ENCODE measurements at places on chromosomes 16 and 17.
A peak's percentile ranks its signal among the peaks of the same experiment; 100 is the strongest.

- no peak for DNase-seq
These were observed 22.4 kb upstream of the MNT start for GRCh38 chr17:2423271-2423670.

DNA sequence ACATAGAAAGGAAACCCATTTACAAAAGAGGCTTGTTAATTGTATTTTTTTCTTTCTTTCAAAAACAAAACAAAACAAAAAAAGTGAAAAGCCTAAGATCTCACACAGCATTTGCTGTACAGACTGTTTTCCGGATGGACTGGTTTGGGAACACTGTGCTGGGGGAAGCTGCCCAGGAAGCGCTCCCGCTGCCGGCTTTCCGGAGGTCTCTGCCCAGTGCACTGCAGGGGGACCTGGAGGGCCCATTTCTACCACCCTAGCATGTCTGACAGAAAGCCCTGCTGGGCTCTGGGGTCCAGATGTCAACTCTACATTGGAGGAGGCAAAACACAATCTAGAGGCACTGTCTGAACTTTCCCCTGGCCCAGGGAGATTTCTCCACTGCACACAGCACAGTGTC, 26.3 kb upstream of the CLEC18B start:
- DNase-seq = no peak

- DNase-seq = no peak
These were observed 51.0 kb upstream of the TOX3 start for GRCh38 chr16:52597772-52598483.

- DNase-seq = no peak
These were observed 4.5 kb downstream of the ABCC3 start for GRCh38 chr17:50638966-50639713.

DNA sequence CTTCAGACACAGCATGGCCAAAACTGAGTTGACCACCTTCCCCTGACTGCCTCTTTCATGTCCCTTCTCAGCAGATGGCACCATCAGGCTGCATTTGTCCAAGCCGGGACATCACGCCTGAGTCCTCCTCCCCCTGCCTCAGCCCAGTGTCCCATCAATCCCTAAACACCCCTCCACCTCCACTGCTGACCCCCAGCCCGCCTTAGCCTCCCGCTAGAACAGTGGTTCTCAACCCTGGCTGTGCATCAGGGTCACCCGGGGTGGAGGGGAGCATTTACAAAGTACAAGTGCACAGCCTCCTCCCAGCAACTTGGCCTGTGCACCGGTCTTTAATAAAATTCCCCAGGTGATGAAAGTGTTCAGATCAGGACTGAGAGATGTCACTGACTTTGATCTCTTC, 4.0 kb downstream of the C16orf82 start:
- no peak for DNase-seq

GRCh38 chr17:45284176-45285140, 22.6 kb upstream of the SPATA32 start:
- DNase-seq = peak; percentile 54

DNA sequence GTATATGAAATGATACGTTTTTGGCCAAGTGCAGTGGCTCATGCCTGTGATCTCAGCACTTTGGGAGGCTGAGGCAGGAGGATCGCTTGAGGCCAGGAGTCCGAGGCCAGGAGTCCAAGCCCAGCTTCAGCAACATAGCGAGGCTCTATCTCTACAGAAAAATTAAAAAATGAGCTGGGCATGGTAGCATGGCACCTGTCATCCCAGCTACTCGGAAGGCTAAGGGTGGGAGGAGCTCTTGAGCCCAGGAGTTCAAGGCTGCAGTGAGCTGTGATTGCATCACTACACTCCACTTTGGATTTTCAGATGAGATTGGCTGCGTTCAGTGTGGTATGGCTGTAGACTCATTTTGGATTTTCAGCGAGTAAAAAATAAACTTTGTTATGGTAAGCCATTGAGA, 112.4 kb downstream of the DNAH3 start:
- no peak for DNase-seq

GRCh38 chr16:2690852-2691251, 8.5 kb downstream of the KCTD5 start:
- no peak for DNase-seq

DNA sequence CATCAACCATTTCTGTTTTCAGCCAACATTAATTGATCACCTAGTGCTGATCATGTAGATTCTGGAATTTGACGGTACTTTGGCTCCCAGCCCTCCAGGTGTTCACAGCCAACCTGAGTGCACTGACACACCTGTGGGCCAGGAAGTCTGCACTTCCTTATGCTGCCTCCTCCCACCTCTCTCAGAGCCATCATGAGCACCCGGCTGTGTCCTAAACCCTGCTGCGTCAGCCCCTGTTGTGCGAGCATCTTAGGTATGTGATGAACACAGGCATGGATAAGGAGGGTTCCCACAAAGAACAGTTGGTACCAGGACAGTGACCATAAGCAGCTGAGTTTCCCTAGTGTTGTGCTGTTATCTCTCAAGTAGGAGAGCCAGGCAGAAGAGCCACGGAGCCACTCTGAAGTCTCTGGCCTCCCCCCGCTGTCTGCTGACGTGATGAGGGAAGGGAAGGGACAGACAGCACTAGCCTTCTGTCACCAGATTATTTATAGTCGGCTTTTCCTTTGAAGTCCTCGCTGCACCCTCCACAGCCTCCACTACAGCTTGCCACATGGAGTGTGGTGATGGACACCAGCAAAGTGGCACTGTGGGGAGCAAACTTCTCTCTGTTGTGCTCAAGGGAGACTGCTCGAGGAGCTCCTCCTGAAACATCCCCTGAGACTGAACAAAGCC, 162.8 kb upstream of the ANKFN1 start:
- DNase-seq = no peak

GRCh38 chr17:77737442-77738265, 220.8 kb upstream of the TNRC6C start:
- no peak for DNase-seq

GRCh38 chr17:56096026-56096810, 57.1 kb upstream of the ANKFN1 start:
- DNase-seq = no peak

- DNase-seq = peak; percentile 57
These were observed 567 bp downstream of the GNA13 start for GRCh38 chr17:65055708-65056638.

DNA sequence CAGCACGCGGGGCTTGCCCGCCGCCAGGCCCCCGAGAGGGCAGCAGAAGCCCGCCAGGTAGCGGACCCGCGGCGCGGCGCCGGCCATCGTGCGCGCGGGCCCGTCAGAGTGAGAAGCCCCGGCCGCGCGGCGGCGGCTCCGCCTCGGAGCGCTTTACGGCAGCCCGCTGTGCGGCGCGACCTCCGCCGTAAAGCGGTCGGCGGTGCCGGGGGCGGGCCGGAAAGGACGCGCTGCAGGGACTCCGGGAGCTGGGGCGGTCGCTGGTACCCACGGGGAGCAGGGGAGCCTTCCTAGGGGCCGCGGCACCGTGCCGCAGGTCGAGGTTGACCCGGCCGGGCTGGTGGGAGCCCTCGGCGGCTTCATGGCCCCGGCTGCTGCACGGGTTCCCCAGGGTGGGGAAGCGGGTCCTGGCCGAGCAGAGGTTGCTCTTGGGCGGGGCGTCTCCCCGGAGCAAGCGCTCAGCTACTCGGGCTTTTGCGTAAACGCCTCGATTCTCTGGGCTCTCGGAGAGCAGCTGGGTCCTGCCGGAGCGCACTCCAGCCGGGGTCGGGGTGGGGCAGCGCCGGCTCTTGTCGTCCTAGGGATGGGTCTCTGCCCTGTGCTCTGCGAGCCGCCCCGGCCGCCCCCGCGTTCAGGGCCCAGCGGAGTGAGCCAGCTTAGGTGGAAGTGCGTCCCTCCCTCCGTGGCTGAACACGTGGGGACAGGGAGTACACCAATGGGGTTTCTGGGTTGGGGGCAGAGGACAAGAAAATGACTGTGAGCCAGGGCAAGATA, at the start of gene FAAP100:
FAAP100 (minus strand) TSS at position 110 of the 774 bp plus-strand sequence; CDS start at position 87, 23 bp downstream.
- peak; percentile 87 for DNase-seq

DNA sequence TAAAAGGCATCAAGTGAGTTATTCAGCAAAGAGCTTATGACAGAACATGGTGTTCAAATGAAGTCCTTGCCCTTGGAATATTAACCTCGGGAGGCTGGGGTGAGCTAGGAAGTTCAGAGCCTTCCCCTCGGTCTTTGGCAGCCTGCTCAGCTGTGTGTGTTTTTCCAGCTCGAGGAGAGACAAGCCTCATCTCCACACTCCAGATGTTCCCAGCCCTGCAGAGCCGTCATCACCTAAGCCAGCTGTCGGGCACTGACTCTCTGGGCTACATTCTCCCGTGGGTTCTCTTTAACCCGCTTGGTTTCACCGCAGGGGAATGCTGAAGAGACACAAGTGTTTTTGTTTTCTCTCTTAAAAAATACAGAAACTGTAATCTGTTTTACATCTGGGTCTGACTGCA, 47.1 kb downstream of the IRX3 start:
- DNase-seq = no peak

DNA sequence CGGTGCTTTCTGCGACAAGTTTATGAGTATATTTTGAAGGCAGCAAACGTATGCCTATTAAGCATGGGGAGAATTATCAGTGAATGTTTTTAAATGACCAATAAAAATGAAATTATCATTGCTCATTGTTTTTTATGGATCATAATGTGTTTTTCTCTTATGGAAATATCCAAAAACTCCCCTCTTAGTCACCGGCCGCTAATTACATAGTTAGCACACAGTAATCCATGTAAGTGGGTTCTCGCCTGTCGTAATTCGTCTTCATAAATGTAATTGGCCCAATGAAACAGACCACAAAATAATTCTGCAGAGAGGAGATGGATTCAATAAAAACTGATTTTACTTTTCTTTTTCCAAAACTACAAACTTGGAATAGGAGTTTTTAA, 69.3 kb downstream of the WSCD1 start:
- DNase-seq = no peak

DNA sequence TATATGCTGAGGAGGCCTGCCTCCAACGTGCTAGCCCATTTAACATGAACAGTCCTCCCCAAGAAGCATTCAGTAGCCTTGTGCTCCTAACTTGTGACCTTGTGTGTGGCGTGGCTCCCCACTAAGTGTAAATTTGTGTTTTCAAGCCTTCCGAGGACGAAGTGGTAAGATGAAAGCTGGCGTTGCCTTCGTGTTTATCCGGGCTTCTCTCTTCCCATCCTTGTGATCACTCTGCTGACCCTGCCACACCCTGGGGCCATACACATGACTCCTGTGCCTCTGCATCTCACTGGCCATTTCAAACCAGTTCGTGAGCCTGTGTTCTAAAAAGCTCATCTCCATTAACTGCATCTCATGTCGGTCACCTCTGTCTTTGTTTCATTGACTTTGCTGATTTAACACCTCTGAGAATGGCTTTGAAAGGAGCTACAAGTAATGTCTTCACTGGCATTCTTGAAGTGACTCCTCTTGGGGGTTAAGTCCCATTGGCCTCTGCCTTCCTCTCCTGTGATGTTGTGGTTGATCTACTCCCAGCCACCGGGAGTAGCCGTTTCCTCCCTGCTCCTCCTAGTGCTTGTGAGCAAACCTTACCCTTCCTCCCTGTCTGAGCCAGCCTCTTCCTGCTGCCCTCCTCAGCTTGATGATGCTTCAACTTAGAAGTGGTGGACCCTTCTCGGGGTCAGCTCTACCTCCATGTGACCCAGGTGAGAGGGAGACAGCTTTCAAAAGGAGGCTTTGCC, 27.4 kb upstream of the NAGLU start:
- DNase-seq = no peak

- DNase-seq = peak; percentile 53
These were observed 12.7 kb downstream of the MAPT start for GRCh38 chr17:45906927-45907622.

DNA sequence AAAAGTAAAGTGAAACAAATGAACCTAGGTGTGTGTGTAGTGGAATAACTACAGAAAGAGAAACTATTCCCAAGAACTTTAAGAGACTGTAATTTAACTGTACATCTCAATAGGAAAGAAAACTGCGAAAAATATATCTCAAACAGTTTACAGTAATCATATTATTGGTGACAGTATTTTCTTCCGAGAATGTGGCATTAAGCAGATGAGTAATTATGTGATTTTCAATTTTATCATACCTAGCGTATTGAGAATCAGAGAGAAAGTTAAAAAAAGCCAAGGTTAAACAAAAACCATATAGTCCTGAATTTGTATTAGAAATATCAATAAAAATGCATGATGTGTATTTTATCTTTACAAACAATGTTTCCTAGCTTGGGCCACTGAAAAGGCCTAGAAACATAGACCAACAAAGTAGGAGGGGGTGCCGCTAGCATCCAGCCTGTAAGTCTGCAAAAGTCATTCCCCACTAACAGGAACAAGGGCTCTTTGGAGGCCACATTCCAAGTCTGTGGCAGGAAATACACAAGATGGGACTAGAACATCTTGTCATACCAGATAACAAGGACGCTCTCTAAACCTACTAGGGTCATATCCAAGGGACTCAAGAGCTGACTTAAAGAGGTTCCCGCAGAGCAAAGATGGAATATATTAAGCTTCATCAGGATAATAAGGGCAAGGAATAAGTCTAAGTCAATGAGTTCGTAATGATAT, 20.5 kb downstream of the RNF157 start:
- DNase-seq = no peak

- no peak for DNase-seq
These were observed 7.3 kb downstream of the DRC7 start for GRCh38 chr16:57701759-57702371.

DNA sequence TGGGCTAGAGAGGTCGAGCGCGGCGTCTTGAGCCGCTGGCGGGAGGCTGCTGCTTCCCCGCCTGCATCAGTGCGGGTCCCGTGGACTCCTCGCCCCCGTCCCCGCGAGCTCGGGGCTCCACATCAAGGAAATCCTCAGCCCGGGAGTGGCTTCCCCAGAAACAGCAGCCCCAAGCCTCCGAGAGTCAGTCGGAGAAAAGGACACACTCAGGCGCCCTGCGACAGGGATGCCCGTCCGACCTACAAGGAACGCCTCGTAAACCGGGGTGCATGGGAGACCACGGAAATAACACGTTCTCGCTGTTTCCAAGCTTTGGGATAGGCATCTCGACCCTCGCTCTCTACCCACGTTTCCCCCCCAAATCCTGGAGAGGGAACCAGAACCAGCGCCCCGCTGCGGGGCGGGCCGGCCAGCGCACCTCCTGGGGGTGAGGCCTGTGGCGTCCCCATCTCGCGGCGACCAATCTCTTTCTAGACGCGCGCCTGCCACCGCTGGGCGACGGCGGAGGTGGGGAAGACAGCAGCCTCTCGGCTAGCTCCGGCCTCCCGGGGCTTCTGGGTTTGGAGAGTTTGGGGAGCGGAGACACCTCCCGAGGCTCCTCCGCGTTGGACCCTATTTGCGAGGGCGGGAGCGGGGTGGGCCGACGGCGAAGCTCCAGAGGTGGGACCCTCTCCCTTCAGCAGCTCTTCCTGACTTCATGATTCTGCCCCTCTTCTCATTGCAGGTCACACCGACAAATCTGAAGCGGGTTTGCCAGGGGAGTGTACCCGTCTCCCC, 759 bp upstream of the TP53I13 start:
- peak; percentile 92 for DNase-seq

- no peak for DNase-seq
These were observed 41.6 kb downstream of the CCDC42 start for GRCh38 chr17:8703001-8703400.

GRCh38 chr17:73600103-73600871, 44.0 kb downstream of the SDK2 start:
- no peak for DNase-seq

GRCh38 chr17:67982034-67982640, 14.1 kb downstream of the C17orf58 start:
- no peak for DNase-seq

- DNase-seq = no peak
These were observed 10.2 kb downstream of the PIP4K2B start for GRCh38 chr17:38789185-38789584.

Data from activated T-cell treated with anti-CD3 and anti-CD28 coated beads, Interleukin-2, amount 50 U/mL, for 72 hours (primary cell).